LNCaP clone FGC (cell line): ENCODE measurements at places on chromosomes 7 and 10.

- DNase-seq, result no peak
Measured at GRCh38 chr10:118753331-118754228, 1.2 kb downstream of the CACUL1 start.

GRCh38 chr7:7980134-7980533 is 11.5 kb downstream of the GLCCI1 start:
- no peak for DNase-seq

DNA sequence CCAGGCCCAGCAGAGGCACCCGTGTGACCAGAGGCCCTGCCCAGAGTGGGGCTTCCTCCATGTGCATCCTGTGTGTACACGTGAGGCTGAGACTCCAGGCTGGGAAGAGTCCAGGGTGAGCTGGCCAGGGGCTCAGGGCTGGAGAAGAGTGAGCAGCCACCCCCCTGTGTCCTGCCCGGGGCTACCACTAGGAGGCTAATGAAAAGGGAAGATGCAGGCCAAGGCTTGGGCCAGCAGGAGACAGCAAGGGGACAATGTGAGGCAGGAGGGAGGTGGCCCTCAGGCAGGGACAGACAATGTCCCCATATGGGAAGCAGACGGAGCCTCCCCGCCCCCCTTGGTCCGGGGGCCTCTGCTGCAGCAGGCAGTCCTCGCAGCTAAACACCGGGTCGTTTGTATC is 102.0 kb downstream of the HIF1AN start:
- DNase-seq, result no peak

GRCh38 chr10:118439824-118440223 is 97.7 kb upstream of the FAM204A start:
- no peak for DNase-seq

GRCh38 chr7:29424295-29424983 is 139.2 kb upstream of the PRR15 start:
- DNase-seq, result no peak

GRCh38 chr10:125007436-125007835 is 65.5 kb downstream of the ZRANB1 start:
- no peak for DNase-seq

DNA sequence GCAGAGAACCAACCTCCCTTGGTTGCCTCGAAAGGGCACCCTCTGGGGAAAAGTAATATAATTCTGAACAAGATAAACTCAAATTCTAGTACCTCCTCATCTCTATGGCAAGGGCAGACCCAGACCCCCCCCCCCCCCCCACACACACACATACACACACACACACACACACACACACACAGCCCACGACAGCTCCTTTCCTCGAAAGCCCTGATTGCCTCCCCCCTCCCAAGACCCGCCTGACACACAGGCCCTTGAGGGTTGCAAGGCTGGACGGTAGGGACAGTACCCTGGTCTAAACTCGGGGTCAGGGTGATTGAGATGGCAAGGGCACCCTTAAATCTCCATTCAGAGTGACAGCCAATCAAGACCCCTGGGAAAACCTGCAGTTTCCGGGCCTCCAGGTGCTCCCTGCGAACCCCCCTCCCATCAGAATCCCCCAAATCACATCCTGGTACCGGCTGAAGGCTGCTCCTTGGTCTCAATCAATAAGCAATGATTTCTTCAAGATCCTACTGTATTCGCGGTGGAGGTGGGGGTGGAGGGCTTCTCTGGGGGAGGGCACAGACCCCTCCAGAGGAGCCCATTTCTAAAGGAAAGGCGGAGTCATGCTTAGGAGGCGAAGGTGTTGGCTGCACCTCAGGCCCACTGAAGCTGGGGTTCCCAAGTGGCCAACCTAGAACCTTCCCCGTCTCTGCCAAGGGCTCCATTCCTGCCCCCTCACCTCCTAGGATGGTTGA is 100.7 kb downstream of the HIP1 start:
- DNase-seq, result no peak

DNA sequence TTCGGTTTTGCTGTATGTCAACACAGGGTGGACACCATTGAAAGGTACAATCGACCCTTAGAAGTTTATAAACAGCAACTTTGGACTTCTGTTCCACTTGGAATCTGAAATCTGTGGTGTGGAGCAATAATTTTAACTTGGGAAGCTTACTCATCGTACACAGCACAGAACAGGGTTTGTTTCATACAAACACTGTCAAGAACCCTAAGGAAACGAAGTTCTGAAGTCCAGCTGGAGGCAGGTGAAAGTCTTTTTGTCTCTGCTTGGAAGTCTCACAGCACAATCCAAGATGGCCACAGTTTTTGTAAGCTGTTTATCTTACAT is 31.5 kb downstream of the NMT2 start:
- DNase-seq, result no peak

GRCh38 chr10:96136810-96137209 is 6.7 kb downstream of the ZNF518A start:
- DNase-seq, result no peak

GRCh38 chr7:155520114-155520513 is 26.2 kb downstream of the CNPY1 start:
- no peak for DNase-seq

- DNase-seq, result no peak
Measured at GRCh38 chr7:75900617-75901315, 14.2 kb upstream of the POR start.

DNA sequence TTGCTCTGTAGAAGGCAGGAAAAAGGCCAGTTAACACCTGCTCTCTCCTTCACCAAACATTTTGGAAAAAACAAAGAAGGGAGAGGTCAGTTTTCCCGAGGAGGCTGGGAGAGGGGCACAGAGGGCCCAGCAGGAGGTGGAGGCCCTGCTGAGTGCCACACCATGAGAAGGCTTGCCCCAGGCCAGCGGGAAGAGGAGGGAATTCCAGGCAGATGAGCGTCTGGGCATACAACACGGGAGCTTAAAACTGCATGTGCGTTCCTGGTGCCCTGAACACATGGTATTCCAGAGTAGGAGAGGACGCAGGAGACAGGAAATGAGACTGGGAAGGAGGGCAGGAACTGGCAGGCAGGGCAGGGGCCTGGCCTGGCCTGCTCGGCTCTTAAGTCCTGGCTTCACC is 182.4 kb downstream of the CCDC3 start:
- no peak for DNase-seq

DNA sequence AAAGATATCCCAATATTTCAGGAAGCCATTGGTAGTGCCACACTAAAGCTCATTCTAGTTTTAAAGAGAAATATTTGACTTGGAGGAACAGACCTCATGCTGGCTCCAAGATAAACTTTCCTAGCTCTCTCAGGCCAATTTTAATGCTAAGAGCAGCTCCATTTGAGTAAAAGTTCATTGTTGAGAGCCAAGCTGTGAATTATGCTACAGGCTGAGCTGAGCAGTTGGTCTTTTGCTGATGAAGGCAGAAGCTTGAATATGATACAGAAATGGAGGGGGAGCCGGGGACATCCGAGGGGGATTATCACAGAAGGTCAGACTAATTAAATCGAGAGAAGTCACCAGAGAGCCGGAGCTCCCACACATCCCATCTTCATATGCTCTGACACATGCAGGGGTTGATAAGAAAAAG is 175.7 kb upstream of the AUTS2 start:
- peak; percentile 45 for DNase-seq

DNA sequence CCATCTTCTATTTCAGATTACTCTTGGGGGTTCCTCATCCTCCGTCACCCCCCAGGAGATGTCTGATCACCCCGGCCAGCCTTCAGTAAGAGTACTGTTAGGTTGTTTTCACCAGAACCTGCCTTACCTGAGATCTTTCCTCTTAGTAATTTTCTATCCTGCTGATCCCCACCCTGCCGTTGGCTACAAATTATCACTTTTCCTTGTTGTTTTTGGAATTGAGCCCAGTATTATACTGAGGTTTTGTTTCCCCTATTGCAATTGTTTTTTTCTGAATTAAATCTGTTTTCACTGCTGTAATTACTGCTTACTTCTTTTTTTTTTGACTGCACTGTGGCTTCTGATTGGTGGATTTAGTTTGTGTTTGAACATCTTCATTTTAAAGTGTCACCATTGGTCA is 14.7 kb downstream of the SPAM1 start:
- DNase-seq, result no peak

- DNase-seq, result no peak
Measured at GRCh38 chr10:78645169-78645686, 423.5 kb upstream of the ZMIZ1 start.
